Suppressor macrophage (primary cell): ENCODE measurements at places on chromosomes 4 and X.
A peak's percentile ranks its signal among the peaks of the same experiment; 100 is the strongest.

GRCh38 chr4:98728433-98728832 lies 70.0 kb upstream of the TSPAN5 start:
- peak; percentile 6 for DNase-seq

GRCh38 chr4:156537286-156537685 lies 434.3 kb downstream of the PDGFC start:
- no peak for DNase-seq

GRCh38 chr4:52076731-52077130 lies 25.6 kb downstream of the SPATA18 start:
- no peak for DNase-seq

DNA sequence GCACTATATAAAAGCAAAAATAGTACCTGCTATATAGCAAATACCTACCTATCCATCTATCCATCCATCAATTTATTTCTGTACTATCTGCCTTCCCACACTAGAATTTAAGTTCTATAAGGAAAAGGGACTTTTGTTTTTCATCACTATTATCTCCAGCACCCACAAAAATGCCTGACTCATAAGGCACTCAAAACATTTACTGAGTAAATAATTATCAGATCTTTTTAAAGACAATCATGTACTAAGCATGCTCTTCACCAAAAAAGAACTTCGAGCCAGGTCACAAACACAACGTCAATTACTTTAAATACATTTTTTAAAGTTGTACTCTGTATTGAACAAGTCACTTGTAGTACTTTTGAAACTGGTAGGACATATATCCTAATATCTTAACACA lies 119.9 kb downstream of the FBXW7 start:
- DNase-seq = no peak

GRCh38 chr4:128711361-128711760 lies 98.1 kb upstream of the JADE1 start:
- no peak for DNase-seq

DNA sequence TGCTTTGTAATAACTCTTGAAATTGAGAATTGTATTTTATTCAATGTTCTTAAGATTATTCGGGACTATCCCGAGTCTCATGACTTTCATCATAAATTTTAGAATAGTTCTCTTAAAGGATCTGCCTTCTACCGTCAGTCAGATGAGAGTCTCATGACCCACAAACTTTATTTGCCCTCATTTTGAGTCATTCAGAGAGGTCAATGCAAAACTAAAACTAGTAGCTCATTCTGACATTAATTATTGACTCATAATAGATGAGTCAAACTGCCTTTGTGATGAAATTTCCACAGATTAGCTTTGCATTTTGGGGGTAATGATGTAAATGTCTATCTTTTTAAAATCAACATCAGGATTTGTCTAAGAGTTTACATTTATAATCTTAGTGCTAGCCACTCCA lies 1527.3 kb downstream of the TECRL start:
- DNase-seq = no peak

DNA sequence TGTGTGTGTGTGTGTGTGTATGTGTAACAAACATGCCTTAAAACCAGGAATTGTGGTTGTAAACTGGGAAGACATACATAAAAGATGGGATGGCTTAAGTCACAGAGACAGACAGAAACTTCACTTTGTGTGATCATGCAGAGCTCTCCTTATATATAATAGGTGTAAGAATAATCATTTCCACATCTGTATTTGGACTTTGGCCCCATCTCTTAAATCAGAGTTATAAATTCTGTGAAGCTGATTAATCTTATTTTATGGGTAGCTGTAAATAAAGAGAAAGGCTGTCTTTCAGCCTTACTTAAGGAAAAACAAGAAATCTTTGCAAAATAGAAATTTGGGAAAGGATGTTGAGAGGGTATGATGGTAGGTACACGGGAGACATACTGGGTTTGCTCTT lies 174.6 kb upstream of the PITX2 start:
- DNase-seq = no peak

- DNase-seq = no peak
These were observed 23.5 kb downstream of the NELFA start for GRCh38 chr4:1985294-1985693.

GRCh38 chrX:37509349-37509748 lies 62.1 kb upstream of the LANCL3 start:
- DNase-seq = no peak

DNA sequence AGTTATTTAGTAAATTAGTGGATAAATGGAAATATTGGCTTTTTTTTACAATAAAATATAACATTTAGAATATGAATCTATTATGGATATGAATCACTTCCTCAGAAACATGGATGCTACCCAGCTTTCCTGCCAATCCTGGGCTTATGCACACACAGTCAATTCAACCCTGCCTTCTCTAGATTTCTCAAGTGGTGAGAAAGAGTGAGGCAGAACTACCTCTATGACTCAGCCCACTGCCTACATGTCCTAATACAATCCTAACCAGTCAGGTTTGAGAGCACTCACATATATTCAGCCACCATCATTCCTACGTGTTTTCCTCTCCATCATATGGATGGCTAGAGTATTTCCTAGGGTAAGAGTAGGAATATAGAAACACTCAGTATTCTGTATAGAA lies 91.1 kb upstream of the ANKRD50 start:
- no peak for DNase-seq

GRCh38 chrX:117998171-117998570 lies 118.4 kb downstream of the KLHL13 start:
- no peak for DNase-seq

GRCh38 chr4:15756361-15756861 lies 21.7 kb upstream of the CD38 start:
- peak; percentile 25 for DNase-seq

DNA sequence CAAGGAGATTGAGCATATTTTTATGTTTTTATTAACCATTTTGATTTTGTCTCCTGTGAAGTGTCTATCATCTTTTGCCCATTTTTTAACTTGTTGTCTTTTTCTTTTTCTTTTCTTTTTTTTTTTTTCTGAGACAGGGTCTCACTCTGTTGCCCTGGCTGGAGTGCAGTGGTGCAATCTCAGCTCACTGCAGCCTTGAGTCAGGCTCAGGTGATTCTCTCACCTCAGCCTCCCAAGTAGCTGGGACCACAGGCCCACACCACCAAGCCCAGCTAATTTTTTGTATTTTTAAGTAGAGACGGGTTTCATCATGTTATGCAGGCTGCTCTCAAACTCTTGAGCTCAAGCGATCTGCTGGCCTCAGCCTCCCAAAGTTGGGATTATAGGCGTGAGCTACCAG lies 4.6 kb upstream of the ADD1 start:
- no peak for DNase-seq

- DNase-seq = no peak
These were observed 29.8 kb downstream of the SAGE1 start for GRCh38 chrX:135923353-135923752.

DNA sequence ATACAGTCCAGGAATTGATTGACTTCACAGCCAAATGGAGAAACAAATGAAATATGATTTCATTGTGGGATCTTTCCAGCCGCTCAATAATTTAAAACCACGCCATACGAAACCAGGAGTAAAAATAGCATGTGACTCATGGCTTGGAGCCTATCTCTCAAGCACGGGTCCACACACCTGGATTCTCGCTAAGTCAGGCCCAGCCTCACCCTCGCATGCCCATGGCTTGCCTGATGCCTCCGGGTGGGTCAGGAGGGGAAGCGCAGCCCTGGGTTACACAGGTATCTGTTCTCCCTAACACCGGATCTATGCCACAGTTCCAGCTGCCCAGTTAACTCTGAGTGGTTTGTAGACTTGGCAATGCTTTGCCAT lies 5.6 kb upstream of the ABLIM2 start:
- DNase-seq = no peak

DNA sequence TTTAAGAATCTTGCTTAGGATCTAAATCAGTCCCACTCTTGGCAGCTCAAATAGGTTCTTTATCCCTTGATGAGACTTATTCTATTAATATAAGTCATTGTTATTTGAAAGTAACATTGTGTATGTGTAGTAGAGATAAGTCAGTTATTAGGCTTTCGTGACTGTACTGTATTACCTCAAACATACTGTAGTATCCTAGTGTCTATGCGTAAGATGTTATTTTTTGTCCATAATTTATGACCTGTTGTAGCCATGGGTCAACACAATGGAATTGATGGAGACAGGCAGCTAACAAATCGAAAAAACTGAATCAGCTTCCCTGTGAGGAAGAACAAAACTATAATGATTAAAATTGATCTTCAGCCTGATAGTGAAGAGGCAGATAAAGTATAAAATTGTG lies 41.8 kb downstream of the CLCN3 start:
- DNase-seq = no peak

DNA sequence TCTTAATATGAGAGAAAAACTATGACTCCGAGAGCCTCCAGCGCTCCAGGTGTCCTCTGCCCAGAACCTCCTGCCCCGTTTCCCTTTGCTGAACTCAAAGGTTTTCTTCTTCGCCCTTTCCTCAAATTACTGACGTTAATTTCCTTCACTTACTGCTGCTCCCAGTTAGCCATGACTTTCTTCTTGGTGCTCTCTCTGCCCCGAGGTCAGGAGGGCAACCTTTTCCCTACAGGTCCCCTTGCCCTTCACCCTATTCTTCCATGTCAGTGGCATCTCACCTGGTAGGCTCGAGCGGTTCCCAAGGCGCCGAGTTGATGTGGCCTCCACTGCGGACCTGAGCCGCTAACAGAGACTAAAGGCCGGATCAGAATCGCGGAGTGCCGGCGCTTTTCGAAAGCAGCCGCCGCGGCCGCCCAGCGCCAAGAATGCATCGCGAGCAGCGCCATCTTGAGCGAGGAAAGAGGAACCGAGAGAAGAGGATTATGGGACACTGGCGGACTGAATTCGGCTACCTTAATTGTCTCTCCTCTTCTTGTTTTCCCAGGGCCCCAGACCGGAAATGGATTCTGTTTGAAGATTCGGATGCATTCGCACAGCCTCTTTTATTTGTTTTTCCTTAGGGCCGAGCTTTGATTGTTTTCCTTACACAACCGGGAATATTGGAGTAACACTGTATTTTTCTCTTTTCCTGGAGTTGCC lies at the start of gene ABCB7:
ABCB7 (minus strand) TSS at position 457 of the 699 bp plus-strand sequence; CDS start at position 446, 11 bp downstream.
- peak; percentile 82 for DNase-seq

DNA sequence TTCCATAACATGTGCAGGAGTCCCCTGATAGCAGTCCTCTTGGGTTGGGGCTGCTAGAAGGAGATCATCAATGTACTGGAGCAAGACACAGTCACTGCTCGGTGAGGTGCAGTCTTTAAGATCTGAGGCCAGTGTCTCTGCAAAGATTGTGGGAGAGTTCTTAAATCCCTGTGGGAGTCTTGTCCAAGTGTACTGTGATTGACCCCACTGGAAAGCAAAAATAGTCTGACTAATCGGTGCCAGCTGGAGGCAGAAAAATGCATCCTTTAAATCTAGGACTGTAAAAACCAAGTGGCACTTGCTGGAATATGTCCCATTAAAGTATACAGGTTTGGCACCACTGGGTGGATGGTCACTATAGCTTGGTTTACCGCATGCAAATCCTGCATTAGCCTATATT lies 31.1 kb downstream of the SULT1E1 start:
- no peak for DNase-seq

DNA sequence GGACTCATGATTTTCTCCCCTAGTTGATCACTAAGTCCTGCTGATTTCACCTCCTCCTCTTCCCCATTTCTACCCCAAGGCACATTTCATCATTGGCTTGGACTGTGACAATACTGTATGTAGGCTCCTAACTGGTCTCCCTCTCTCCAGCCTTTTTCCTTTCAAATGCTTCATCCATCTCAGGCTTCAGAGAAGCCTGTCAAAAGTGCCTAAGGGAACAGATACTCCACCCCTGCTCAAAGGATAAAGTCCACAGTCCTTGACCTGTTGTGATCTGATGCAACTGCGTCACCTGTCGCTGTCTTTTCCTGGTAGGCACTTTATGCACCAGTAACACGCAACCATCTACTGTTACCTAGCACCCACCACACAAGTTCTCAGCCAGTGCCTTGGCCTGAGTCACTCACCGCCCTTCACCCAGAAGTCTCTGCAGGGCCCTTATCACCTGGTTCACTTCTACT lies 12.8 kb downstream of the SCARB2 start:
- peak; percentile 66 for DNase-seq

DNA sequence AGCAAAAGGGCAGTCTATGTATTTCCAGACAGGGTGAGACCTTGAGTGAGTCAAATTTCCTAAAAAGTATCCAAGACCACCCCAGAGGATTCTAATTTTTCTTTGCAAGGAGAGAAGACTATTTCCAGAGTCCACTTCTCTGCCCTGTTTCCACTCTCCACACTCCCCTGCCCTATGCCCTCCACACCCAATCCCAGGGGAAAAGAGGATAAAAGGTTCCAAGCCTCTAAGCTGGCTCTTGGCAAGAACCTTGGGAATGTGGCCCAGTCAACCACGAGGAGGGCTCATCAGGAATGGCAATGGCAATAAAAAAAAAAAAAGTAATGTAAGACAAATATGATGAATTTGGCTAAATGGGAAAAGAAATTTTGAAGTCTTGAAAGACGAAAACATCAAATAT lies 65.9 kb downstream of the SRPX start:
- no peak for DNase-seq

DNA sequence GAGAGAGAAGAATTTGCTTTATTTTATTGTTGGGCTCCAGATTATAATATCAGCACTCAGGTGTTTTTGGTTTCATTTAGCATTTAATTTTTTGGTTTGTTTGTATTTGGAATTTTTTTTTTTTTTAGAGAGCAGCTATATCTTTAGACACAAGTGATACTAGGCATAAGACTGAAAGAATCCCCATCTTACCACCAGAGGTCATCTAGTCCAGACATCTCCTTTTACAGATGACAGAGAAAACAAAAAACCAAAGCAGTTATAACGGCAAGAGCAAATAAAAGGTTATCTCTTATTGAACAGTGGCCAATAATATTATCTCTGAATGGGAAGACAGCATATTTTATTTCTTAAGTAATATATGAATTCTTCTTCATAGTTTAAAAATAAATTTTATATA lies 22.8 kb downstream of the USP38 start:
- no peak for DNase-seq

DNA sequence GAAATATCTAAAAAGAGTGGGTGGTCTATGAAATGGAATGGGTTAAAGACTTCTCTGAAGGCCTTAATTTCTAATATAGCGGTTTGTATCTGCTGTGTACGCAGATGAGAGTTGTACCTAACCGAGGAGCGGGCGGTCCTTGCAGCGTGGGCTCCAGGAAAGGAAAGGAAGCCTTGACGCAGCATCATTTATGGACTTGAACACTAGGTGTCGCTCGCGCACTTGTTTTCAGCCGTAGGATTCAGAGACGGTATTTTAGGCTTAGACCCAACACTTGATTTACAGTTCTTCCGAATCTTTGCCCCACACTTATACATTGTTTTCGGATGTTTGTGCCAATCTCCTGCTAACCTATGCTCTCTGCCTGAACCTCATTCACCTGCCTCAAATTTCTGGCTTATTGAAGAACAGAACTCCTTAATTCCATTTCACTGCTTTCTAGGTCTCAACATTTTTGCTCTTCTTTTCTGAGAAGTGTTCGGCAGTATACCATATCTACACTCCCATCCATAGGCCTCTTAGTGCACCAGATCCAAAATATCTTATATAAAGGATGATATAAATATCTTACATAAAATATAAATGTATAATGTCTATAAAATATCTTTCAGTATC lies 48.9 kb upstream of the AADAT start:
- peak; percentile 92 for DNase-seq

- DNase-seq = no peak
These were observed 323.0 kb upstream of the SPANXN4 start for GRCh38 chrX:142702749-142703148.
